Spleen (tissue), 13 donors: ENCODE measurements at places on chromosomes 2 and 18.

GRCh38 chr2:236743921-236744280 lies 174.3 kb downstream of the ACKR3 start:
- DNase-seq: no peak

DNA sequence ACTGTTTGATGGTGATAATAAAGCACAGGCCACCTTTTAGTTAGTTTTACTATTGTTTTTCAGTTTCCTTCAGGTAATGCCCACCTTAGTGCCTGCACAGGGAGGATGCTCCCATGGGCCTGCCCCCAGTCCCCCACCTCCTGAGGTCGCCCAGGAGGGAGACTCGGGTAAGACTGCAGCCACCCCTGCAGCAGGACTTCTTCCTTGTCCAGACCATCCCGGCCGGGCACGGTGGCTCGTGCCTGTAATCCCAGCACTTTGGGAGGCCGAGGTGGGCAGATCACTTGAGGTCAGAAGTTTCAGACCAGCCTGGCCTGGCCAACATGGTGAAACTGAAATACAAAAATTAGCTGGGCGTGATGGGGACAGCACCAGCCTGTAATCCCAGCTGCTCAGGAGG lies 68.1 kb upstream of the TANC1 start:
- DNase-seq: no peak

DNA sequence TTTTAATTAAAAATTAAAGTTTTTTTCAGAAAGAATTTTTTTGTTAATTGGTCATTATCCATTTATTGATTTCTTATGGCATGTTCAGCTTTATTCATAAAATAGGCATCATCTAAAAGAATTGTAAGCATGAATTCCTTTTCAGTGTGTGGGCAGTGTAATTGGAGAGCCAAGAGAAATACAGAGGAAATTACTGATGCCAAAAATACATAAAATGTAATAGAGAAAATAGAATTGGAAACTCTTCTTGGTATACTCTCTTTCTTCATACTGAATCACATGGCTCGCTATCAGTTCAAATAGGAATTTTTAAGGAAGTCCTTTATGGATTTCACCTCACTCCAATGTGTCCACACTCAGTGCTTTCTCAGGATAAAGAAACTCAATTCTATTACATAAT lies 663.6 kb upstream of the NRXN1 start:
- DNase-seq: no peak

DNA sequence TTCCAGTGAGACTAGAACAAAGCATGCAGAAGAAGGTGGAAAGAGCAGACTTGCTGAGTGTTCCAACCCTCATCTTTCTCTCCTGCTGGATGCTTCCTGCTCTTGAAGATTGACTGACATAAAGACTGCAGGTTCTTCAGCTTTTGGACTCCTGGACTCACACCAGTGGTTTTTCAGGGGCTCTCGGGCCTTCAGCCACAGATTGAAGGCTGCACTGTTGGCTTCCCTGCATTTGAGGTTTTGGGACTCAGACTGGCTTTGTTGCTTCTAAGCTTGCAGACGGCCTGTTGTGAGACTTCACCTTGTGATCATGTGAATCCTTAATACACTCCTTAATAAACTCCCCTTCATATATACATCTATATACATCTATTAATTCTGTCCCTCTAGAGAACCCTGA lies 20.4 kb downstream of the VRK2 start:
- no peak for DNase-seq
